ENCODE measurements at places on chromosomes 2 and 18.
A peak's percentile ranks its signal among the peaks of the same experiment; 100 is the strongest.

DNA sequence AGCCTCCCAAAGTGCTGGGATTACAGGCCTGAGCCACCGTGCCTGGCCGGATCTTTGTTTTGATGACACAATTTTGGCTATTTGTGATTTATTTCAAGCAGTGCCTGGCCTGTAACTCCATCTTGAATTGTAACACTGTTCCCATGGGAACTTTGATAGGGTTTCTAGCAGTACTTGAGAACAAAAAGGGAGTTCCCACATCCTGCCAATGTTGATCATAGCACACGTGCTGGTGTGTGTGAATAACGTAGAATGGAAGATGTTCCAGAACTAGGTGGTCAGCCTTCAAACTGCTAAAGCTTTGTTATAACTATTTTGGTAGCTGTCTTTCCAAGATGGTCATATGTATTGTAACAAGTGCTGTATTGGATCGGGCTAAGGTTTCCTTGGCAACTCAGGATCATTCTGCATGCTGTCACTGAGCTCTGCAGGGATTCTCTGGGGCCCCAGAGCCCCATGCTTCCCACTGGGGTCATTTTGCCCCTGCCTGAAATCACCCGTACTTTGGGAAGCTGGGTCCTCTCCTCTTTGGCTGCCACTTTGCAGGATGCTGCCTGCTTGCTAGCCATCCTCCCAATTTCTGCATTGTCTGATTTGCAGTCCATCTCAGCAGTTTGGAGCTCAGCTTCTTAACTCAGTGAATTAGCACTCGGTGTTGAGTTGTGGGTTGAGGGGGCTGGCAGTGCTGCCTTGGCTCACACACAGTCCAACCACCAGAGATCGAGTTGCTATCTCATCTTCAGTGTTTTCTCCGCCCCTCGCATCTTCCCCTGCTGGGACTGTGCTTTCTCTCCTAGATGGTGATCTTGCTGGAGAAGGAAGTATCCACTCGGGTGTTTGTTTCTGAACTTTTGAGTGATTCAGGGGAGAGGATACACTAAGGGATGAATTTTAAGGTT lies 26.8 kb downstream of the SH3RF3 start:
- no peak for DNase-seq

- peak; percentile 58 for DNase-seq
Measured at GRCh38 chr2:216590780-216591179, 42.4 kb upstream of the IGFBP2 start.

- no peak for DNase-seq
Measured at GRCh38 chr18:10170375-10170774, 256.6 kb downstream of the VAPA start.

DNA sequence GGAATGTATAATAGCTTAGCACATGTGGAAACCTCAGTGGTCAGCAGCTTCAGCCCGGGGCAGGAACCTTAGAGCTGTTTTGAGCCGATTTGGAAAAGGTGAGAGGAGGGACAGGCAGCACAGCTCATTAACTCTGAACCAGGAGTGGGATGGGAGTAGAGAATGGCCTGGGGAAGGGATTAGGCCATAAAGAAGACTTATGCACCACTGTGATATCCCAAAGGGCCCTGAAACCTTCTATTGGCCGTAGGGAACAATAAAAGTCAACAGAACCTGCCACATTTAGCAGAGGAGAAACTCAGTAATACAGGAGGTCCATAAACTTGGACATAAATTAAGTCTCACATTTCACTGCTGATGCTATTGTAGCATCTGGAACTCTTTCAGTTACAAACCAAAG lies 124.2 kb upstream of the REV1 start:
- no peak for DNase-seq

DNA sequence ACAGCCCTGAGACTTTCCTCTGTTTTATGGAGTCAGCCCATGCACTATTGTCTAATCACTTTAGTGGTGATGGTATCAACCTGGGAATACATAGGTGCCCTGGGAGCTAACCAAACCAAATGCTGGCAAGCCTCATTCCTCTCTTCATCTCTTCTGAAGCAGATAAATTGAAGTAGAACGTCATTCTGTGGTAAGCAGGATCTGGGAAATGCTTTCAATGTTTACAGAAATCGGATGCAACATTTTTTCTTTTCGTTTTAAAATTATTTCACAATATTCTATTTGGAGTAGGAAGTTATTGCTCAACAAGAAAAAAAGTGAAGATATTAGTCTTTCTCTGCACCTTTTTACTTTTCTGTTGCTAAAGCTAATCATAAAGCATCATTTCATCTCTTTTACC lies 114.2 kb downstream of the RBMS1 start:
- no peak for DNase-seq

DNA sequence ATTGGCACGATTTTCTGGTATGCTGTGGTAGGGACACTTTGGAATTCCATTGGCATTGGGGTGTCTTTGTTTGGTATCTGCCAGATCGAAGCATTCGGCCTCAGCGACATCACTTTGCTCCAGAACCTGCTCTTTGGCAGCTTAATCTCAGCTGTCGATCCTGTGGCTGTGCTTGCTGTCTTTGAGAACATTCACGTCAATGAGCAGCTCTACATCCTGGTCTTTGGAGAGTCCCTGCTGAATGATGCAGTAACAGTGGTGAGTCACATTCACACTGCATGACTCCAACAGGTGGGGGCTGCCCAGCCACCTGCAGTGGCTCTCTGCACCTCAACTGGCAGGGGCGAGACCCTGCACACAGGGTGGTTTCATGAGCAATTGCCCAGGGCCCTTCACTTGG lies 38.4 kb downstream of the SLC9A2 start:
- no peak for DNase-seq
